ENCODE measurements at places on chromosomes 12 and 14.

GRCh38 chr12:52473768-52474167 lies at the start of gene KRT6C:
Gene KRT6C (minus strand): TSS chr12:52473805. CDS start chr12:52473737, 68 bp downstream.
- DNase-seq: no peak

GRCh38 chr12:93098077-93098476 lies 169.0 kb upstream of the EEA1 start:
- no peak for DNase-seq

DNA sequence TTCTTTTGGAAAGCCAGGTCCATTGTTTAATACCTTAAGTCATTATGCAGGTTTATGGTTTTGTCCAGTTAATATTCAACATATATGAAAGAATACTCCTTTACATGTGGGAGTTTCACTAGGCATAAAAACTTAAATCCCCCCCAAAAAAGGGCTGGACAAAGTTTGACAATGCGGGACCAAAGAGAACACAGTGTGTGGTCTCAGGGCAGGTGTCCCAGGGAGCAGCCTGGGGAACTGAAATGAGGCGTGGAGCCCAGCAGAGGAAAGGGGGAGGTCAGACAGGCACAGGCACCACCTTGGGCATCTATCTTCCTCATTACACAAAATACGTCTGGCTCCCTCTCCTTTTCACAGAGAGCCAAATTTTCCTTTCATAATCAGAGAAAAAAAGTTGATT lies 22.5 kb downstream of the PKP2 start:
- no peak for DNase-seq

- no peak for DNase-seq
Measured at GRCh38 chr12:12999959-13000615, at the start of gene HEBP1. Gene HEBP1 (minus strand): TSS chr12:13000265. CDS start chr12:13000114, 151 bp downstream.

DNA sequence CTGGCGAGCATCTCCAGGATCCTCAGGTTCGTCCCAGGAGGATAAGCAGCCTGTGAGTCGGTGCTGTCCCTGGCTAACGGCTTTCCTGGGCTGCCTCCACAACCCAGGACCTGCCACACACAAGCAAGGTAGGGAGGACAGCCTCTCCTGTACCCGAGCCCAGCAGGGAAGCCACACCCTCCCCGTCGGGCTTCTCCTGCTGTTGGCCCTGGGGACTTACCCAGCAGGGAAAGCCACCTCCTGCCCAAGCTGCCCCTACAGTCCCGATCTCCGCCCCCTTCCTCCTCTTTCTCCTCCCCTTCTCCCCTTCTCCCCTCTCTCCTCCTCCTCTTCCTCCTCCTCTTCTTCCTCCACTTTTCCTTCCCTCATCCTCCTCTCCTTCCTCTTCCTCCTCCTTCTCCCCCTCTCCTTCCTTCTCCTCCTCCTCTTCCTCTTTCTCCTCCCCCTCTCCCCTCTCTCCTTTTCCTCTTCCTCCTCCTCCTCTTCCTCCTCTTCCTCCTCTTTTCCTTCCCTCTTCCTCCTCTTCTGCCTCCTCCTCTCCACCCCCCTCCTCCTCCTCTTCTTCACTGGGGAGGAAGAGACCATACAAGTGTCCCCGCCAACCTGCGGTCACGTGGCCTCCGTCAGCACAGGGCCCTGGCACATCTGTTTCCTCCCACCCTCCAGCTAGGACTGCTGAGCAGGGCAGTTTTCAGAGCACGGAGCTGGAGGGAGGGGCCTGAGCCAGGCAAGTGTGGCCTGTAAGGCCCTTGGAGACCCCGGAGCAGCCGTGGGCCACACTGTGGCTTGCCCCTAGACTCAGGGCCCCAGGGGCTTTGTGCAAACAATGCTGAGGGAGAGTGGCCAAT lies 17.3 kb upstream of the RFLNA start:
- DNase-seq: no peak

DNA sequence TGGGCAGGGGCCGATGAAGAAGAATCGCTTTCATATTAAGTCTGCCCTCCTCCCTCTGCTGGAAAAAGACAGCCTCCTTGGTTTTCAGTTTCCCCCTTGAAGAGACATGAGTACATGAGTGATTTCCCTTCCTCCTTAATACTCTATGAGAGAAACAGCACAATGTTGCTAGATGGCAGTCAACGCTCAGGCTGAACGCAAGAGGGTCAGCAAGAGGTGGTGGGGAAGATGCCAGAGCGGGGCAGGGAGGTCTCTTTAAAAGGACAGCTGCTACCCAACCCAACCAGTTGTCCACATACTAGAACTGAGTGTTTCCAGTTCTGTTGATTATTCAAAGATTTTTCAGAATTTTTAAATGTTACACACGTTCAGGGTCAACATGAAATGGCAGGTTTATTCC lies 22.8 kb downstream of the CRACR2A start:
- DNase-seq: no peak

DNA sequence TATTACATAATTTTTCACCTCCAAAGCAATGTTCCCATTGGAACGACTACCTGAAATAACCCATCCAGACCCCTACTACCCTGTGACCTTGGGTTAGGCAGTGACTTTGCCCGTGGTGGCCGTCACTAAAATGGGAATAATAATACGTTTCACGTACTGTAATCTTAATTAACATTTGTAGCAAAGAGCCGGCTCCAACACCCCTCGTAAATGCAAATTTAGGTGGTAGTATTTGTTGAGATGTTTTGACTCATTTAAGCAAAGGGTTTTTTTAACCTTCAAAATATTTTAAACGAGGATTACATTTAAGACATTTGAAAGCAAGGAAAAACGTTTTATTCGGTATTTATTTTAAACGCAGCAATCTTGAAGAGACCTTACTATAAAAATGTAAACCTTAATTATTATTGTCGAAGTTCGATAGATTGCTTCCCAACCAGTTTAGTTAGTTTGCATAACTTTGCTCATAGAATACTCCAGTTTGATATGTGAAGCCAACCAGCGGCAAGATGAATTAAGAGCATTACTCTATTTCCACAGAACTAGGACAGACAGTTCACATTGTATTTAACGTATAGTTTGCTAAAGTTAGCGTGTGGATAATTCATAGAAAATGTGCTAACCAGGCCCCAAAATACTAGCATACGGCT lies 1.4 kb upstream of the ARID2 start:
- no peak for DNase-seq

DNA sequence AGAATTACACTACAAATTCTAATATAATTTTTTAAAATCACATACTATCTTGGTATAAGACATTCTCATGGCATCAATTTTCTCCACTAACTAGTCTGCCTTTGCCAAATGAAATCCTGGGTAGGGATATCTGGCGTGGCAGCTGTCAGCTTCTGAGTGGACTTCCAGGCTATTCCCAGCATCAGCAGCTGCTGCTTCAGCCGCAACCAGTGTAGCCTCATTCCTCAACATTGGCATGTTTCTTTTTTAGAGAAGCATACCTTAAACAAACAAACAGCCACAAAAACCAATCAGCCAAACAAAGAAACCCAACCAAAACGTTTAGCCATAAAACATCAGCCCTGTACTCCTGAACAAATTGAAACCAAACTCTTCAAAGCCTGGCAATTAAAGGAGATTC lies 235.8 kb downstream of the SSPN start:
- no peak for DNase-seq

DNA sequence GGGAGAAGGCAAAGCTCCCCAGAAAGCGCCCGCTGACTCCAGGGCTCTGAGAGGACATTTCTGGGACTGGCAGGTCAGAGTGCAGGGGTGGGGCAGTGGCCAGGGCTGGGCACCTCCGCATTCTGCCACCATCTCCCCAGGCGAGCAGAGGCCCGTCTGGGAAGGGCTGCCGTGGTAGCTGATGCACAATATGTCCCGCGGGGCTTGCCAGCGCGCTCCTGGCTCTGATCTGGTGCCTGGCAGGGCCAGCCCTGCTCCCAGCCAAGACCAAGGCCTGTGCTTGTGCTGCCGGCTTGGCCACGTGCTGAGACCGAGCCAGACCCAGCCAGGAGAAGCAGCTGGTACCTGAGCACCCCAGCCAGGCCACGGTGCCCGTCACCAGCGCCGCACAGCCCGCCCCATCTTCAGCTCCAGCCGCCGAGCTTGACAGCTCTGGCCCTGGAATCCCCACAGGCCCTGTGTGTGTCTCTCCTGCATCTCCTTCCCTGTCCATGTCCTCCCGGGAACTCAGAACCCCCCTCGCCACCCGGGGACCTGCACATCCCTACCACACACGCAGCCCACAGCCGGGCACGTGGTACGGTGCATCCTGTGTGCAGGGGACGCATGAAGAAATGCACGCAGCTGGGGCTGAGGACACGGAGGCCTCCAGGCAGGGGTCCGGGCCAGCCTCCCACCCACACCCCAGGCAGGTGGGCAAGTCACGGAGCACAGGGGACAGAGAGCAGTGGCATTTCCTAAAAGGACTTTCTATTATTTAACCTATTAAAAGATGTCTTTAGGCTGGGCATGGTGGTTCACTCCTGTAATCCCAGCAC lies 68.6 kb upstream of the C14orf180 start:
- no peak for DNase-seq

DNA sequence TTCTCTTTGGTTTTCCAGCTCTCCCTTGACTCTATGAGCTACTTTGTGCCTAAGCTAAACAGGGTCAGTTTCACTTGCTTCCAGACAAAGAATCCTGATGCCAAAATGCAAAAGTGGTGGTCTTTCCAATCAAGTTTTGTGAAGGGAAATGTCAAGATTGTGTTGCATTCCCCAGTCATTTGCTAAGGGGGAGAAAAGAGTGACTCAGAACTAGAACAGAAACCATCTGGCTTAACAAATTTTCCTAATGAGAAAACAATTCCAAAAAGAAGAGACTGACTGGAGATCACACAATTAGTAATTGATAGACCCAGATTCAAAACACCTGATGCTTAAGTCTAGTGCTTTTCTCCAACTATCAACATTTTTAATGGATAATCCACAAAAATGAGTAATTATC lies 235.1 kb upstream of the DIO2 start:
- no peak for DNase-seq

DNA sequence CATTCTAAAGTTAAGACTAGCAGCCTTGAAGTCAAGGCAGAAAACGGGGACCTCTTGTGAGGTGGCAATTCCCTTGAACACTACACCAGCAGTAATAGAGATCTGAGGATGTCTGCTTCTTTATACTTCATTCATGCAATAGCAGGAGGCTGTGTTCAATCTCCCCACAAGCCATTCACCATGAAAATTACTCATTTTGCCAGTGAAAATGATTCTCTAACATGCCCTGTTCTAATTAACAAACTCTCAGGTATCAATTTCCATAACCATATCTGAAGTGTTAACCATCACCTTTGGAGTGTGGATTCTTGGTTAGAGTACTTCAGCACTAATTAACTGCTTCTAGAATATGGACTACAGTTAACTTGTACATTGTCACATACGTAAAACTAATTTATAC lies 3.4 kb upstream of the GLIPR1 start:
- no peak for DNase-seq

- no peak for DNase-seq
Measured at GRCh38 chr12:56031987-56032386, 9.7 kb upstream of the RPS26 start.

GRCh38 chr12:54933376-54933775 lies 51.2 kb downstream of the TESPA1 start:
- no peak for DNase-seq

DNA sequence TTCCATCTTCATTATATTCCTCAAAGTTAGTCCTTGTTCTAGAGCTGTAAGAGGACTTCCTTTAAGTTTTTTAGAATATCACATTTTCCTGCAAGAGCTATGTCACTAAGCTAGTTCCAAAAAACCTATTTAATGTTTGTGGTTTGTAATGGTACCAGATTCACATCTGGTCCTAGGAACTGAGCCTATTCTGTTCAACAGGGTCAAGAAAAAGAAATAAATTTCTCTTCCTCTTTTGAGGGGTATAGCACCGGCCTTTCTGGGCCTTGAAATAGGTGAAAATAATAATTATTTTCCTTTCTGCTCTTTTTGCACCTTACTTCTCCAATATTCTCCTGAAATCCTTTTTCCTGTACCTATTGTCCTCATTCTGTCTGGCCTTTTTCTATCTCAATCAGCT lies 3.6 kb upstream of the STXBP6 start:
- no peak for DNase-seq

GRCh38 chr12:77882709-77883108 lies 52.0 kb downstream of the NAV3 start:
- DNase-seq: no peak

- no peak for DNase-seq
Measured at GRCh38 chr14:51862176-51862796, 1.9 kb downstream of the GNG2 start.

- no peak for DNase-seq
Measured at GRCh38 chr14:51474854-51475253, 176.9 kb upstream of the FRMD6 start.

DNA sequence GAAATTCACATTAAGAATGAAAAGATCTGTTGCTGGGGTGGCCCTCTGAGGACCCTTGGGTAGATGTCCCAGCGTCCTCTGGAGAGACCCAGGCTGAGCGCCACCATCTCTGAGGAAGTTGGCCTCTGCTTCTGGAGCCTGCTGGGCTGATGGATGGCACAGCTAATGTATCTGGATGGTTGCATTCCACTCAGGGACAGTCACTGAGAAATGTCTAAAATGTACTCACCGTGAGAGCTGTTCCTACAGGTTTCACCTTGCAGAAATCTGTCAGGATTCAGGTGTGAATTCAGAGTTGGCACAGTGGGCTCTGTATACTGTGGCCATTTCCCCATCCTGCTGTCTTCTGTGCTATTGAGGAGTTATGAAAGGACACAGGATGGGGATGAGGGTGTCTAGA lies 247.2 kb downstream of the AACS start:
- no peak for DNase-seq

GRCh38 chr14:105060751-105061427 lies 4.3 kb downstream of the GPR132 start:
- DNase-seq: no peak

DNA sequence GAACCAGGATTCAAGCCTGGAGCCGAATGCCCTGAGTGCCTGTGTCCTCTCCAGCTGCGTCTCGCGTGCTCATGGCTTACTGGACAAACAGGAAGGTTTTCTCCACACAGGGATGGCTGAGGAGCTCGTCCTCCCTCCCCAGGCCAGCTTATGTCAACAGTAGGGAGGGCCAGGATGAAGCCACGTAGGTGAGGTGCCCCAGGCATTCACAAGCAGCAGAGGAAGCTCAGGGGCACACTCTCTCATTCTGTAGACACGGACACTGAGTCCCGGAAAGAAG lies 49.3 kb downstream of the TRPV4 start:
- no peak for DNase-seq

Data from smooth muscle cell of the brain vasculature (primary cell).